ENCODE measurements at places on chromosomes 5 and 9.

DNA sequence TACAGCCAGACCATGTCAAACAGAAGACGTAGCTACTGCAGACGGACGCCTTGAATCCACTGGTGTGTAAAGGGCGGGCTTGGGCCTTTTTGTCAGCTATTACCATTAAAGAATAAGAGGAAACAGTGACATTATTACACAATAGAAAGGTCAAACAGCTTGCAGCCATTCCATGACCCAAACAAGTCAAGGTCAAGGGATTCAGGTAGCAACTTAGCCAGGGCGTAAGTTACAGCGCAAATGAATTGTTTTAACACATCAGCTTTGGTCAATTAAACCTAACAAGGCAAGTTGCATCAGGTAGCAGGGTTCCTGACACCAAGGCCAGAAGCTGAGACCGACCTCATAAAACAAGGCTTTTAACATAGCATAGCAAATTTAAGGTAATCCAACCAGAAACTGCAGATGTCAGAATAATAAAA lies 15.3 kb downstream of the NFIB start:
- DNase-seq, result no peak

DNA sequence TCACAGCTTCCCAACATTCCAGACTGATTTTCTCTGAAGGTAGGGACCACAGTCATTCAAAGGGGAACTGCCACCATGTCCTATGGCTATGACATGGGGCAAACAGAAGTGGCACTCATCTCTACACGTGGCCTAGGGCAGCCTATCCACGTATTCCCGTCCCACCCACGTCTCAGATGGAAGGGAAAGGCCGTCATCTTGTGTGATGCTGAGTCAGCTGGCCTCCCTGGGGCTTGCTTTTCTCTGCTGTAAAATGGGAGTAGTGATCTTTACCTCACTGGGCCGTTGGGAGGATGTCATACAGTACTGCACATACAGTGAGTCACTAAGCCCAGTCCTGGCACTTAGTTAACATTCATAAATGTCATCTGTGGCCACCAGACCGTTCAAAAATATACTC lies 72.3 kb downstream of the RAPGEF1 start:
- DNase-seq, result no peak

DNA sequence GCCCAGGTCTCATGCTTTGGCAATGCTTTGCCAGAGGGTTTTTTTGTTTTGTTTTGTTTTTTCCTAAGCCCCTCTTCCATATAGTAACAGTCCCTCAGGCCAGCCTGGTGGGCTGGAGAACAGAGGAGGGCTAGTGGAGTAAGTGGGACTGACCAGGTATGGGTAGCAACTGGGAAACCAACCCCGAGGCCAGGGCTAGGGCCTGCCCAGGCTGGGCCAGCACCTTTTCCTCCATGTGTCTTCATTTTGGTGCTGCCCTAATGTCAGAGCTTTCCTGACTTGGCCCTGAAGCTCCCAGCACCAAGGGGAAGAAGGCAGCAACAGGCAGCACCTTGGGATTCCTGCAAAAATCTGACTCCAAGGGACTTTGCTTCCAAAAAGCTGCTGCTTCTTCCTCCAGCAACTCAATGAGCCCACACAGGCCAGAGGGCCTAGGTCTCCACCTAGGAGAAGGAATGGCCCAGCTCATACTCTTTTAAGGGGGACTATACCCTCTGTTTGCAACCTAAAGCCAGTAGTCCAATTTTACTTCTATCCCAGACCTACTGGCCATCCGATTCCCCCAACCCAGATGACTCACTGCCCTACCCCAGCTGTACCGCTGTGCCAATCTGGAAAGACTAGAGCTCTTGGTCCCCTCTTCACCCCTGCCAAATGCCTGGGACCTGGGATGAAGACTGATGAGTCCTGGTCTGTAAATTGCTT lies 105.1 kb downstream of the PSD2 start:
- DNase-seq, result no peak

GRCh38 chr5:90112033-90112692 lies 297.4 kb downstream of the CETN3 start:
- DNase-seq, result no peak

DNA sequence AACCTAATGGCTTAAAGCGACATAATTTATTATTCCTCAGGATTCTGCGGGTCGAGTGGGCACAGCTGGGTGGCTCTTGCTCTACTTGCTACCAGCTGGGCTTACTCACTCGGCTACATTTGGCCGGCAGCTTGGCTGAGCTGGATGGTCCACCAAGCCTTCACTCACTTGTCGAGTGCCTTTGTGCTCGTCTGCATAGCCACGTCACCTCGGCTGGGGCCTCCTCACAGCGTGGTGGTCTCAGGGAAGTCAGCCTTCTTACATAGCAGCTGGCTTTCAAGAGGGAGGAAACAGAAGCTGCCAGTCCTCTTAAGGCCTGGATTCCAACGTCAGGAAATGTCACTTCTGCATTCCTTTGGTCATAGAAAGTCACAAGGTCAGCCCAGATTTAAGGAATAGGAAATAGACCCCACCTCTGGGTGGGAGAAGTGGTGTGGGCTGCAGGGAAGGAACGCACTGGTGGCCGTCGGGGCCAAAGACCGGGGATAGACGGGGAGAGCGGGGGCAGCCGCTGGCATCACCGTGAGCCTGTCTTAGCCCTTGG lies 75.1 kb upstream of the RUFY1 start:
- DNase-seq, result no peak

- no peak for DNase-seq
Measured at GRCh38 chr5:177495243-177496060, 2.0 kb downstream of the PDLIM7 start.

DNA sequence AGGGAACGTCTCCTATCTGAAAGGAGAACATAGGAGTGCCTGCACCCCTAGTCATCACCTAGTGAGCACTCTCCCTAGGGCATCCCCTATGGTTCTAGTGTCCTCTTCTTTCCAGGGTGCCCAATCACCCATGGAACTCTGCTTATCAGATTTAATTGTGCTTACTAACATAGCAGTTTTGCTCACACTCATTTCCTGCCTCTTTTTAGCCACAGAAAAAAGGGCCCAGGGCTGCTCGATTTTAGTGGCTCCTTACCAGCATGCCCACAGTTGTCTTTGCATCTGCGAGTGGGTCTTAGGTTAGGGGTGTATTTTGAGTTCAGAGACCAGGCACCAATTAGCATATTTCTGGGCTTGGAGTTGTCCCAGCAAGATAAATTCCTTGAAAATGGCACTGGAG lies 1110.2 kb downstream of the TAF11L14 start:
- DNase-seq, result peak; percentile 25

DNA sequence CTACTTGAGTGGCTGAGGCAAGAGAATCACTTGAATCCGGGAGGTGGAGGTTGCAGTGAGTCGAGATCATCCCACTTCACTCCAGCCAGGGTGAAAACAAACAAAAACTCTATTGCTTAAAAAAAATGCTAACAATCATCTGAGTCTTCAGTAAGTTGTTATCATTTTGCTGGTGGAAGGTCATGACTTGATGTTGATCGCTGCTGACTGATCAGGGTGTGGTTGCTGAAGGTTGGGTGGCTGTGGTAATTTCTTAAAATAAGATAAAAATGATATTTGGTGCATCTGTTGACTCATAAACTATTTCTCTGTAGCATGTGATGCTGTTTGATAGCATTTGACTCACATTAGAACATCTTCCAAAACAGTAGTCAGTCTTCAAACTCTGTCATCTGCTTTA lies 349.4 kb upstream of the PAPPA start:
- DNase-seq, result no peak

Data from MM.1S (cell line).